ENCODE measurements at places on chromosomes 3 and 15.

DNA sequence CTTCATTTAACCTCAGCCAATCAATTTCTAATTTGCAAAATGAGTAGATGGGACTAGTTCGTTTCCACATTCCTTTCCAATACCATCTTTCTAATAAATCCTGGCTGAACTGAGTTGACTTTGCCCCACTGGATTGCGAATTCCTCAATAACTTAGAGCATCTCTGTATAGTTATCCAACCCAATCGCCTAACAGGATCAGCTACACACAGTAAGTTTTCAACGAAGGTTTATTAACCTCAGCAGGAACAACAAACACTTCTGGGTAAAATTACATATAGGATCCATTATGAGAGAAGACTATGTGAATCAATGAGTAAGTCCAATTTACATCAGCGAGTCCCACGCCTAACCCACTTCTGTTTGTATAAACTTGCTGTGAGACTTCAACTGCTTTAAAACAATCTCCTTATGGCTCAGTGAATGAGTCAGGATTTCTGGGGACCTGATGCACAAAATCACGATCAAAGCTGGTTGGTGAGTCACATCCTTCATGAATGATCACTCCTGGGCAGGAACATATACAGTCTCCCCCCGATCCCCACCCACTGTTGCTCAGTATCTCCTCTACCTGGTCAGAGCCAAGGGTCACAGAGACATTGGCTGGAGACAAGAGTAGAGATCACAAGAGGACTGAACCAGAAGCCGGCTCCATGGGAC lies 142.8 kb downstream of the EDEM1 start:
- no peak for DNase-seq

GRCh38 chr3:135920275-135920674 lies 45.3 kb upstream of the PPP2R3A start:
- no peak for DNase-seq

DNA sequence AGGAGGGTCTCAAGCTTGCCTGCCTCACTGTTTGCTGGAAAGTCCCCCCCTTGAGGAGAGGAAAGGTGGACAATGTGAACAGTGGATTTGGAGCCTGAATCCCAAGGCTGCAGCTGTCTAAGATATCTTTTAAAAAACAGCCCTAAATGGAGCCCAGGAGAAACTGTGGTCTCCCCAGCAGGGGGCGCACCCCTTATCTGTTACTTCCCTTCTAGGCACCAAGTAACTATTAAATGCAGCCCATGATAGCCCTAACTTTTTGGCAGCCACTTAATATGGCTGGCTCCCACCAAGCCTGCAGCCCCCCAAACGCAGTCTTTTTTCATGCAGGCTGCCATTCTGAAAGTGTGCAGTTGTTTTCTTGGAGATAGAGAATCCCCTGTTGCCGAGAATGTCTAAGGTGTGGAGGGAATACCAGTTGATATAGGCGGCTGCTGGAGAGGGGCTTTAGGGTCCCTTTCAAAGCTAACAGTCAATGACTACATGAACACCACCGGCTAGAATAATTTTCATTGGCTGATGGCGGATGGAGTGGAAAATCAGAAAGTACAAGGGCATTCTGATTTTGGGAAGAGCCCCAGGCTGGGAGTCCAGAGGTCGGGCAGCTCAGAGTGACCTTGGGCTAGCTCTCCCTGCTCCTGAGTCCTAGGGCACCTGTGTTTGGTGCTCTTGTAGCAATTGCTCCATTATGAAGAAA lies 1.3 kb downstream of the RHCG start:
- DNase-seq: no peak

GRCh38 chr3:8869613-8870012 lies 93.7 kb downstream of the RAD18 start:
- peak; percentile 77 for DNase-seq

DNA sequence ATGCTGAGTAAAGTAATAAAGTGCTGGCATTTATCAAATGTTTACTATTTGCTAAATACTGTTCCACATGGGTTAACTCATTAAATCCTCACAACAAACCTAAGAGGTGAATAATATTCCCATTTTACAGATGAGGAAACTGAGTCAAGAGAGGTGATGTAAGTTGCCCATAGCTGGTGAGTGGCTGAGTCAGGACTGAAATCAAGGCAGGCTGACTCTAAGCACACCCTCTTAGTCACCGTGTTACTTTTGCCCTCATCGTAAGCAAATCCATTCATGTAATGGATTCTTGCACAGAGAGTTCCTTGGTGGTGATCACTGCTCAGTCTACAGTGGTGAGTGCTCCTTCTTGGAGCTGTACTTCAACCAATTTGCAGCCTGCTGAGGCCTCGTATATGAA lies 28.9 kb upstream of the PTX3 start:
- no peak for DNase-seq

DNA sequence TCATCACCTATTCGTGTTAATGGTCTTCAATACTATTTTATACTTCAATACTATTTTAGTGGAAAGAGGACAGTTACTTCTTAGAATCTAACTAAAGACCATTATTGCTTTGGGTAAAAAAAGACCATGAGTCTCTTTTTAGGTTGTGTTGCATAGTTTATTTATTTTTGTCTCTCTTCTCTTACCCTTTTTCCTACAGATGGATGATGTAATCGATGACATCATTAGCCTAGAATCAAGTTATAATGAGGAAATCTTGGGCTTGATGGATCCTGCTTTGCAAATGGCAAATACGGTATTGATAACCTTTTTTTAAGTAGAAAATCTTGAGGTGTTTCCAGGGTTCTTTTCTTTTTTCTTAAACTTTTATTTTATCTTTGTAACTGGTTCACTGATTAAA lies 58.5 kb upstream of the SAMMSON start:
- no peak for DNase-seq

DNA sequence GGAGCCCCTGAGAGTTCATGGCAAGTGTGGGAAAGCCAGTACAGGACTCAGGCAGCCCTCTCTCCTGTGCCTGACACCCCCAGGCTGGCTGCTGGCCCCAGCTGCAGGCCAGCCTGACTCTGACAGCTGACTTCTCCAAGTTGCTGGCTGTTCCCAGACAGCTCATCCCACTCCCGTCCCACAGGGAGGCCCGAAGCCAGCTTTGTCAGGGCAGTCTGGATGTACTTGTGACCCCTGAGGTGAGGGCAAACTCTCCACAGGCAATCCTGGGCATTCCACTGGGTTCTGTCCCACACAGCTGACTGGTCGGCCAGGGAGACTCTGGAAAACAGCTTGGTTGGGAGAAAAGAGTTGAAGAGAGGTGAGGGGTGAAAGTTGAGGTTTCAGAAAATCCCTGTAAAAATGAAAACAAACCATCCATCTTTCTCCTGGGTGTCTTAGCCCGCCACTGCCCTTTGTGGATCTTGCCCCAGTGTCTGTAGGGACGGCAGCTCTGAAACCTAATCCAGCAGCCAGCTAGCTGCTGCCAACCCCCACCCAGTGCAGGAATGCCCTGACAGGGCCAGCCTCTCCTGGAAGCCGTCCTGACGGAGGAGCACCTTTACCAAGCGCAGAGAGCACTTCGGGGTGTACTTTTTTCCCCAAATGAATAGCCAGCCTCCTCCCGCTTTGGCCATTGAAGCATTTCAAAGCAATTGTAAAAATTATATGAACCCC lies 87.9 kb downstream of the DNAJB8 start:
- DNase-seq: peak; percentile 12

GRCh38 chr3:85631070-85631469 lies 672.3 kb downstream of the CADM2 start:
- no peak for DNase-seq

DNA sequence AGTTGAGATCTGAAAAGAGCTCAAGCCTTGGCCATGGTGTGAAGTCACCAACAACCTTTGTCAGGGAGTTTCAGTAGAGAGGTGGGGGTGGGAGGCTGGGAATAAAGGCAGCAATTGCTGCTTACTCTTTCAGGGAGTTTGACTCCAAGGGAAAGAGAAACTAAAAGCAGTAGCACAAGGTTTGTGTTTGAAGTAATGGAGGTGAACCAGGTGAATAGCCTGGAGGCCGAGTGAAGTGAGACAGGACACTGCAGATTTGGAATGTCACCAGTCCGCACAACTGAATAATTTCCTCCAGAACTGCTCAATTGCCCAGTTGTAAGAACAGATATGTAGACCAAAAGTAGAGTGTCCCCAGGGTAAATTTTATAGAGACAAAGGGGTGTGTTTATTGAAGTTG lies 44.1 kb downstream of the CD86 start:
- no peak for DNase-seq

- DNase-seq: no peak
These were observed 7.5 kb upstream of the PLA2G4D start for GRCh38 chr15:42101861-42102260.

GRCh38 chr3:43613976-43614375 lies 7.8 kb downstream of the ANO10 start:
- no peak for DNase-seq

- no peak for DNase-seq
These were observed 540 bp upstream of the KLHL40 start for GRCh38 chr3:42684632-42685362.

DNA sequence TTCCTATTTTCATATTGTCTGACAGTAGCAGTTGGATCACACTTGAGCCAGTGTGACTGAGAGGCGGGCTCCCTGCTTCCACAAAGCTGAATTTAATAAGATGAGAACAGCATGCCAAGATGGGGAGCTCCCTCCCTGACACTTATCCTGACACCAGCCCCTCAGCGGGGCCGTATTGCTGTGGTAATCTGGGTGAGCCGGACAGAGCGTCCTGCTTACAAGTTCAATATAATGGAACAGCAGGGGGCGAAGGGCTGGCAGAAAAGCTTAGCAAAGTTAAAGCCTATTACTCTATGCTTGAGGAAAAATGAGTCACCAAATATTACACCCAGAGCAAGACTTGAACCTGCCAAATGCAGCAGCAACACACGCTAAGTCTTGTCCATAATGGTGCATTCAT lies 163.8 kb upstream of the CMC1 start:
- peak; percentile 15 for DNase-seq

- no peak for DNase-seq
These were observed 228.6 kb downstream of the UBE2E2 start for GRCh38 chr3:23431764-23432163.

DNA sequence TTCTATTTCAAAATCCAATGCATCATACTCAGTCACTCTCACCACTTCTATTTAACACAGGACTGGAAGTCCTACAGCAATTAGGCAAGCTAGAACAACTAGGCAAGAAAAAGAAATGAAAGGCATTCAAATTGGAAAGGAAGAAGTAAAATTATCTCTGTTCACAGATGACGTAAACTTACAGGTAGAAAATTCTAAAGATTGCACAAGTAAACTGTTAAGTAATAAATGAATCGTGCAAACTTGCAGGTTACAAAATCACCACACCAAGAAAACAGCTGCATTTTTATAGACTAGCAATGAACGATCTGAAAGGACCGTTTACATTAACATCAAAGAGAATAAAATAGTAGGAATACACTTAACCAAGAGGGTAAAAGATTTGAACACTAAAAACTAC lies 36.2 kb downstream of the CHST2 start:
- no peak for DNase-seq

GRCh38 chr15:57286446-57287122 lies 89.7 kb upstream of the CGNL1 start:
- no peak for DNase-seq

DNA sequence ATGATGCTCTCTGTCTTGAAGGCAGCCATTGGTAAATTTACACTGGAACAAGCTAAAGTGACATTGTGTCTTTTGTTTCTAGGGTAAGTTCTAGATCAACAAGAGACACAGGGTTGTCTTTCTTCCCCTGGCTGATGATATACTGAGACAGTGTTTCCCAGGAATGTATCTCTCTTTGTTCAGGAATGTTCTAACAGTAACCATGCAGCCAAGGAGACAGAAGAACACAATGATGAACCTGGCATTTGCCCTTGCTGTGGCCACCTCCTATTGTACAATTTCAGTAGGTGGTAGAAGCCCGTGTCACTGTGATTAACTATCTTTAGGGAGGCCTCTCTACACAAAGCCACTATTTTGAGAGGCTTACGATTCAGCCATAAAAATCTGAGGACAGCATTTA lies 130.7 kb downstream of the LRTM1 start:
- no peak for DNase-seq

Data from GM04504 (cell line).